ENCODE measurements at places on chromosomes 4 and X.

DNA sequence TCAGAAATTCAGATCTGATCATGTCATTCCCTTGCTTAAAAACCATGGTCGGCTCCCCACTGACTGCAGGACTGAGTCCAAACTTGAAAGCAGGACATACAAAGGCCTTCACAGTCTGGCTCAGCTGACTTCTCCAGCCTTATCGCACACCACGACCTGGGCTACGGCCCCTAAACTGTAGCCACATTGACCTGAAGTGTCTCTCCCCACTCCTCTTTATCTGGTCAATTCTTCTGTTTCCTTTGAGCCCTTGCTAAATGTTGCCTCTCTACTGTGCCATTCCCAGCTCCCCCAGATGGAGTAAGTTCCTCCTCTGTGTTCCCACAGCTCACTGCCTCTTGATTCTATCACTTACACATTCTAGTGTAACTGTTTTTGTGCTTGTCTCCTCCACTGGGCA is 60.5 kb upstream of the CITED1 start:
- no peak for DNase-seq

GRCh38 chr4:123265443-123265842 is 131.2 kb upstream of the SPRY1 start:
- DNase-seq = no peak

- DNase-seq = no peak
These were observed 35.0 kb downstream of the RFC1 start for GRCh38 chr4:39331191-39331590.

DNA sequence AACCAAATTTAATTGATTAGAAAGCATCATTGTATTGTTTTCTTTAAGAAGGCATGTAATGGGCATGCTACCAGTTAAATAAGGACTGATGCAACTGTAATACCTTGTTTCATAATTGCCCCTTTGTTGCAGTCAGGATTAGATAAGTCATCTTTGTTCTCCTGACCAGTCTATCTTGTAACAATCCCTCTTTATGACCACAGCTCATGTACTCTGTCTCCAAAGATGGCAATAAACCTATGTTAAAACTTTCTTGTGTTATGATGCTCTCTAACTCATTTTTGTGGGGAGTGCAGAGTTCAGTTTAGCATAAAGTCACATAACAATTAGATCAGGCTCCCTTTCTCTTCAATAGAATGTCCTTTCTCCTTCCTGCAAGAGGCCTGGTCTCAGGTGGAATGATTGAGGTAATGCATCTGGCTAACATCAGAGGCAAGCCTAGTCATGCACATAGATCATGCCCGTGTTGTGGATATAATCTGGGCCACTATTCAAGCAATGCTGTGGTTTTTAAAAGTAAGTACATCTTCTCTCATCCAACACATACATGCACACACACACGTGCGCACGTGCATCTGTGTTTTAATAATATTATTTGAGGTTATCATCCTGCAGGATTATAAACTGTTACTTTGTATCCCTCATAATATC is 45.6 kb downstream of the TMEM154 start:
- DNase-seq = no peak

DNA sequence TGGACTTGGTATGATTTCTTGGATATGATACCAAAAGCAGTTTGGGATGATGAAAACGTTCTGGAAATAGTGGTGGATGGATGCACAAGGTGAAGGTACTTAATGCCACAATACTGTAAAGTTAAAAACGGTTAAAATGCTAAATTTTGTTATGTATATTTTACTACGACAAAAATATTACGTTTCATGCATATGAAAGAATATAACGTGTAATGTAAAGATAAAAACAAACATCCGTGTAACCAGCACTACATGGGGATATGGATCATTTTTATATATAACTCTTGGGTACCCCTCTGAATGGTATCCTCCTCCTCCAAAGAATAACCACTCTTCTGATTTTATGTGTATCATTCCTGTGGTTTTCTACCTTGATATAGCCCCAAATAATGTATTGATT is 862 bp upstream of the CENPU start:
- no peak for DNase-seq

DNA sequence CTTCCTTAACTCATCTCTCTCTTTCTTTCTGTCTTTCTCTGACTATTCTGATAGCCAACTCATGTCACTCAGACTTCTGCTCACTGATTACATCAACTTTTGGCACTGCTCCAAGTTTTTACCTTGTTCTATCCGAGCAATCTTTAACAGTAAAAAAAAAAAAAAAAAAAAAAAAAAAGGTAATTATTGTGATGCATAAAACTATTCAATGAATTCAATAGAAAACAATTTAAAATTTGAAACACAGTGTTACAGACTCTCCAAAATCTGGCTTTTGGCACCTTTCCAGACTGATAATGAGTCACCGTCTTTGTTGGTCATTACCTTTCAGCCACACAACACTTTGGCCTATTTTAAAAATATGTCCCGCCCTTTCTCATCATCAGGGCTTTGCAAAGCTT is 229.5 kb downstream of the GALNTL6 start:
- DNase-seq = no peak

DNA sequence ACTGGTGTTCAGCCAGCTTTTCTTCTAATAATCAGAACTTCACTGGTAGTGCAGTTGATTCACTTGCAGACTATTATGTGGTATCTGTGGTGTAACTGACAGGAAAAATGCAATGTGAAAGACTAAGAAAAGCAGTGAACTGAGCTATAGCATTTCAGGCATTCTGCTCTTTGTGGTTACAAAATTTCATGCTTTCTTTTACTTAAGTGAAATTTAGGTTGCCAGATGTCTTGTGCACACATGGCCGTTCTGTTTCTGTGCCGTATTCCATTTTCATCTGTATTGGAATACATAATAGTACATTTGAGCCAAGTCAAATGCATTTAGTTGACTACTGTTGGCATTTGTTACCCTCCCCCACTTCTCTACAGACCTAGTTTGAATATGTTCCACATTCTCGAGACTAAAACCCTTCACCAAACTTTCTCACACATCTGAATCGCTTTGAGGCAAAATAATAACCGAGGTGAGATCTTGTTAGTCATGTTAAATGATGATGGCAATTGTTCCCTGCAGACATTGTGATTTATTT is 8.2 kb downstream of the RTL3 start:
- DNase-seq = no peak

- DNase-seq = no peak
These were observed 5.3 kb upstream of the G3BP2 start for GRCh38 chr4:75678473-75678872.

DNA sequence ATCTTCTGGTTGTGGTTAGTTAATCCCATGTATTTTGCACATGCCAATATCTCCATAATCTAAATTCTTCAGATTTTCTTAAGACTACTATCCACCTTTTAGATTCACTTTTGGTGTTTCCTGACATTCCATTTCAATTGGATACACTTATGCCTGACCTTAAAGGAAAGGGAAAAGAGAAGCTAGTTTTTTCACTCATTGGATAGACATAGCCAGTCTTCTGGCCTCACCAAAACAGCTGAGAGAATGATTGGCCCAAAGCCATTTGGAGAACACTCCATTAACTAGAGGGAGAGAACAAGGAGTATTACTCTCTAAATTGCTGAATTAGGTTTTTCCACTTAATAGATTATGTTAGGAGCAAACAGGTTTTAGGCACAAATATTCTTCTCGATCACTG is 4.0 kb downstream of the PRPS1 start:
- DNase-seq = no peak

GRCh38 chrX:139831675-139832456 is 101.0 kb downstream of the ATP11C start:
- DNase-seq = no peak

DNA sequence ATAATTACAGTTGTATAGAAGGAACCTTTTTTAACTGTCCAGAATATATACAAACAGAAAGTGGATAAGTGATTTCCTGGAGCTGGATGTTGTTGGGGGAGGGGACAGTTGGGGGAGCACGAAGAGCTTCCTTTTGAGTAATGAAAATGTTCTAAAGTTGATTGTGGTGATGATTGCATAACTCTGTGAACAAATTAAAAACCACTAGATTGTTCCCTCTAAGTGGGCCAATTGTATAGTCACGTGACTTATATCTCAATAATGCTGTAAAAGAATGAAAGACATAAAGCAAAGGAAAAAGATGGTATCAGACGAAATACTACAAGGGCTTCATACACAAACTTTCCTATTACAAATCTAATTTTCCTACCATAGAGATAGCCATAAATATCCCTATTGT is 2.7 kb downstream of the CT55 start:
- no peak for DNase-seq

GRCh38 chr4:3847211-3847940 is 81.2 kb downstream of the ADRA2C start:
- no peak for DNase-seq

DNA sequence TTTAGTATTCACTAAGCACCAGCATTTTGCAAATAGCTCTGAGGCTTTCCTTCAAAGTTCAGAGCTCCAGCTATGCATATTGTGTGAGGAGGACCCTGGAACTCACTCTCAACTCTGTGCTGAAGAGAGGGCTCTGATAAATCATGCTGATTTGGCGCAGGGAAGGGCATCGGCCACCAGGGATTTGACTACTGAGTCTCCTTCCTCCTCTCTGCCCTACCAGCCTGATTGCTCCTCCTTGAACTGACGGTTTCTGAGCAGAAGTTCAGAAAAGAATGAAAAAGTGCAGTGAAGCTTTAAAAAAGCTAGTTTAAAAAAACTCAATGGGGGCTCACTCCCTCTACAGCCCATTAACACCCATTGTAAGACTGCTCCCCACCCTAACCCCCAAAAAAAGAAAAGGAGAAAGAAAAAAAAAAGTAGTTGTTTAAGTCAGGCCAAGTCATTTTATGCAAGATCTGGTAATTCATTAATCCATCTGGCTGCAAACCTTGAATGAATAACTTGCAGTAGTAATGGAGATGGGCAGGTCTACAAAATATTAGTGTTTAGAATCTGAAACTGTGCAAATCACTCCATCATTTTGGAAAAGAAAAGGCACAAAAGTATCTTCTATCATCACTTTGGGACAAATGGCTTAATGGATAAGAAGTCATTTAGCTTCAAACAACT is 13.3 kb downstream of the PPARGC1A start:
- no peak for DNase-seq

DNA sequence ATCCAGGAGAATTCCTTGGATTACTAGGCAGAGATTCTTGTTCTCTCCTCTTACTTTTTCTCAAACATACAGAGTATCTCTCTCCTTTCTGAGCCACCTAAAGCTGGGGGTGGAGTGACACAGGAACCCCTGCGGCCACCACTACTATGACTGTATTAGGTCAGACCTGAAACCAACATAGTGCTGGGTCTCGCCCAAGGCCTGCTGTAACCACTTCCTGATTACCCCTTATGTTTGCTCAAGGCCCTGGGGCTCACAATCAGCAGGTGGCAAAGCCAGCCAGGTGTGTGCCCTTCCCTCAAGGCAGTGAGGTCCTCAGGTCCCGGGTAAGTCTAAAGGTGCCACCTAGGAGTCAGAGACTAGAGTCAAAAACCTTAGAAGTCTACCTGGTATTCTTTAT is 166.4 kb downstream of the PARM1 start:
- no peak for DNase-seq

GRCh38 chrX:52870046-52870445 is 2.2 kb upstream of the XAGE3 start:
- no peak for DNase-seq

GRCh38 chrX:20514358-20514757 is 247.6 kb upstream of the RPS6KA3 start:
- no peak for DNase-seq

DNA sequence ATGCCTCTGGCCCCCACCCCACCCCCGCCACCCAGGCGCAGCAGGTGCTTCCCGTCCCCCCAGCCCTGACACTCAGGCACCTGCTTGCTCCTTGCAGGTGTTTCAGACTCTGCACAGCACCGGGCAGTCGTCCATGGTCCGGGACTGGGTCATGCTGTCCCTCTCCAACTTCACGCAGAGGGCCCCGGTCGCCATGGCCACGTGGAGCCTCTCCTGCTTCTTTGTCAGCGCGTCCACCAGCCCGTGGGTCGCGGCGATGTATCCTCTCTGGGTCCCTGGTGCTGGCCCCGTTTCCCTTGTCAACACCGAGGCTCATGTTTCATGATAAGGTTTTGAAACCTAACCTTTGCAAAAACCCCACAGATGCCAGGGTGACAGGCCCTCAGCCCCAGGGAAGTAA is 10.2 kb upstream of the MSANTD1 start:
- DNase-seq = no peak

DNA sequence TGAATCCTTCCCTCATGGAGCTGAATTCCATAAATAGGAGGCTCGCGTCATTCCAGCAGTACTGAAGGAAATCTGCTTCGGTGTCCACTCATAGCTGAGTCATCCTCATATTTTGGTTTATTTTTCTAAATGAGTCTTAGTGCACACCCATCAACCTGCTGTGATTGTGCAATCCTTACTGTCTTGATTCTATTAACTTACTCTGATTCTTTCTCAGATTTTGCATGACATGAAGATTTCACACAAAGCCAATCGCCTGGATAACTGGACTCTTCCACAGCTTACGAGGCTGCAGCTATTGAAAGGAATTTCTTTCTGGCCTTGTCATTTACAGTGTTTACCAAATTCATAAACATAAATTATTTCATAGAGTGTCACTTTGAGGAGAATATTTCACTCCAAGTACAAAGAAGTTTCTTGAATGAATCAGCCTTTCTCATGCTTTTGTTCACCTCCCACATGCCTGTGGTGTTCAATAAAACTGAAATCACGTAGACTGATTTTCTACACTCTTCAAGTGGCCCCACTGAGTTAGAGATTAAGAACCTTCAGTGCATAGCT is 207.6 kb upstream of the SLITRK2 start:
- DNase-seq = no peak

DNA sequence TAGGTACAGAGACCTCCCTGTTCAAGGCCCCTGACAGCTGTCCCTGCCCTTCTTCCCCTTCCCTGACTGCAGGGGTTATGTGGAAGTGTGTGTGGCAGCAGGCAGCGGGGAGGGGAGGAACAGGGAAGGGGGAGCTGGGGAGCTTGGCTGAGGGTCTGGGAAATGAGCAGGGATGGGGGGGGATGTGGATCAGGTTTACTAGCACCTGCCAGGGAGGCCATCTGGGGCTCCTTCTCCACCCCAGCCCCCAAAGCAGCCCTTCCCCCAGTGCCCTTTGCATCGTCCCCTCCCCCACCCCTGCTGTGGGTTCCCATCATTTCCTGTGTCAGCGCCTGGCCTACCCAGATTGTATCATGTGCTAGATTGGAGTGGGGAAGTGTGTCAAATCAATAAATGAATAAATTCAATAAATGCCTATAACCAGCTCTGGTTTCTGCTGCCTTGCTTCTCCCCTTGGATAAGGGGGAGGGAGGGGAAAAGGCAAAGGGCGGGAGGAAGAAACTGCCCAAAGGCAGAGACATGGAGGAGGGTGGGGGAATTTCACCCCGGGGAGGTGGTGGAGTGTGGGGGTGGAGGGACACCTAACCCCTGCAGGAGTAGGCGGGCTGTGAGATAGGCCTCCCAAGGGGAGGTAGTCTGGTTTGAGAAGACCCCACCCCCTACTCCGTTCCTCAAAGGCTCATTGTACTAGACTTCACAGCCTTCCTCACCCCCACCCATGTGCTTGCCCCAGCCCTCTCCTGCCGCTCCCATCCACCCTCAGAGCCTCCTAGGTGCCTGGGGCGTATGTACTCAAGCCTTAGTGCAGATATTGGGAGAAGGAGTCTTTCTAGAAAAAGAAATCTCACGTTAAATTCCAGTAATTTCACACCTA is 3.2 kb downstream of the CXorf65 start:
- no peak for DNase-seq

Measured in NCI-H187 treated with DMSO at 0.1 percent for 48 hours (cell line).